Aorta (tissue), 5 donors: ENCODE measurements at places on chromosomes 2 and 18.

DNA sequence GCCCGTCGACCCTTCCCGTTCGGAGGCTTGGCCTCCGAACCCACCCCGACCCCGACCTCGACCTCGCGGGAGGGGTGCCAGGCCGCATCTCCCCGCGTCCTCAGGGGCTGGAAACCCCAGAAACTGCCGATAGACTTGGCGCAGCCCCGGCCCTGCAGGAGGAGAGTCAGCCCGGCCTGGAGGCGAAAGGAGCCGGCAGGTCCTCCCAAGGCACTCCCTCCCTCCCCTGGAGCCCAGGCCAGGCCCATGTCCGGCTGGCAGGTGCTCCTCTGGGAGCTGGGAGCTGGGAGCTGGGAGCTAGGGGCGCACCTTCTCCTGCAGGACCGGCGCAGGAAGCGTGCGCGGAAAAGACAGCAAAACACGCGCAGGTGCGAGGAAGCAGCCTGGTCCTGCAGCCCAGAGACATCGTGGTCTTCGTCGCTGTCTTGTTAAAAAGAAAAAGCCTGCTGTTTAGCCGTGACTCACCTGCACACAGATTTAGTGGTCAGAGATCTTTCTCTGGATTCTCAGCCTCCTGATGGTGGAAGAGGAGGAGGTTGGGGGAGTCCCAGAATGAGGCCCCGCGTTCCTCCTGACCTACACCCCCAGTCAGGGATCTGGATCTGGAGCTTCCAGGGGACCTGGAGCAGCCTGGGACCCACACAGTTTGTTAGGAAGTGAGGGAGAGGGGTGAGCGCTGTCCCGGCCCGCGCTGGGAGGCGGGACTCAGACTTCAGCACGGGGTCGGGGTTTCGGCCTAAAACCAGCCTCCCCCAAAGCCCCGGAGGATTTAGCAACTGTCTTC is 660 bp upstream of the MBP start:
- DNase-seq, result no peak

DNA sequence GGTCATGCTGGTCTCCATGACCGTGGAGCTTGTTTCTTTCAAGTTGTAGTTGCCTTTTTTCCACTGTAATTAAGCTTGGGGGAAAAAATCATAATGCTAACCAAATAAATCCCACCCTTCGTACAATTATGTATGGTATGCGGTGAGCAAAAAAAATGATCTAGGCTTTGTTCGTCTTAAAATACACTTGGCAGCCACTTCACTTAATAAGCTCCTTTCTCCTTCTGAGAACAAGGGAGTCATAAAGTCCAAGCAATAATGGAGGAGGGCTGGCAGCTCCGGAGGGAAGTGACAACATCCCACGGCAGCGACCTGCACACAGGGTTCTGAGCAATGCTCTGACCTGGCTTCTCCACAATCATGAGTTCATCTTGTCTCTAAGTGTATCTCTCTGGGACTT is 91.2 kb upstream of the KLHL29 start:
- no peak for DNase-seq

GRCh38 chr2:200146501-200146900 is 160.0 kb upstream of the SPATS2L start:
- no peak for DNase-seq

GRCh38 chr2:30287857-30288513 is 56.7 kb downstream of the LBH start:
- DNase-seq, result no peak

DNA sequence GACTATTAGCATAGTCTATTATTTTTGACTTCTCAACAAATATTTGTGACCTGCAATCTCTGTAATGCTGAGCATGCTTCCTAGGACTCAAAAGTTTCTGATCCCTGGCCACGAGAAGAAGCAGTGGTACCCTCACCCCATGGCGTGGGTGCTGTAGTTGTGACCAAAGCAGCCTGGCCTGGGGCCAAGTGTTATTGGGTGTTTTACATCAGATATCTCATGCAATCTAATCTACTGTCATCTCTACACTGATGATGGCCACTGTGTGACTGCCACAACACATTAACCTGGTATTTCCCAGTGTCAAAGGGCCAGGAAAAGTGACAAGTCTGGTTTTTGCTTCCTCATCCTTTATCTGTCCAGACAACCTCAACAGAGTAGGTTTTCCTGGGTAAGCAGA is 80.8 kb upstream of the WIPF1 start:
- no peak for DNase-seq

DNA sequence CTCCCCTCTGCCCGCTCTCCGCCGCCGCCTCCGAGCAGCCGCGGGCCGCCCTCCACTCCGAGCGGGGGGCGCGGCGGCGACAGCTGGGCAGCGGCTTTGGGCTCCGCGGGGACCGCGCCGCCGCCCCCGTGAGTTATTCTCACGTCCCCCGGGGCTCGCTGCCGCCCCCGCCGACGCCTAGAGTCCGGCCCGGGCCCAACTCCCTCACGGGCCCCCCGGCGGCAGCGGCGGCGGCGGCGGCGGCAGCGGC is 645 bp downstream of the MIB1 start:
- no peak for DNase-seq

- no peak for DNase-seq
Observed at GRCh38 chr2:145897151-145897550, 1377.2 kb upstream of the ZEB2 start.

GRCh38 chr2:4674007-4674406 is 970.6 kb downstream of the DCDC2C start:
- DNase-seq, result no peak

- DNase-seq, result no peak
Observed at GRCh38 chr2:85353876-85354285, 447 bp downstream of the RETSAT start.

DNA sequence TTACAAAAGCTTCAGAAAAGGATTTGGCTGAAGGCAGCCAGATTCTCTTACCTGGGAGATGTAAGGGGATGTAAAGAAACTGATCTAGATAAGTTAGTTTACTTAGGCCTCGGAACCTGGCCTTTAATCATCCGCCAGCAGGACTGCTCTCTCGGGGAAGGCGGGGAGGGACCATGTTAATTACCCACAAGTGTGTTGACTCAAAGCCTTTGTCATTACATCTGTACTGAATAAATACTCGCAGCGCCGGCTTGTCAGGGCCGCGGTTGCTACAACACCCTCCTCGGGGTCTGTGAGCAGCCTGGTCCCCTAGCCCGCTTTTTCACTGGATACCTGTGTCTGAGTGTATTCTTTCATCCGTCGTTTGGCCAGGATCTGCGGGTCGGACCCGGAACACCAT is 6.7 kb downstream of the CHMP3 start:
- no peak for DNase-seq

- peak; percentile 84 for DNase-seq
Observed at GRCh38 chr2:74515981-74516633, 1.9 kb downstream of the TLX2 start.

- no peak for DNase-seq
Observed at GRCh38 chr2:29731948-29732347, 189.4 kb downstream of the ALK start.

- DNase-seq, result no peak
Observed at GRCh38 chr18:73626859-73627258, 520.8 kb downstream of the FBXO15 start.

DNA sequence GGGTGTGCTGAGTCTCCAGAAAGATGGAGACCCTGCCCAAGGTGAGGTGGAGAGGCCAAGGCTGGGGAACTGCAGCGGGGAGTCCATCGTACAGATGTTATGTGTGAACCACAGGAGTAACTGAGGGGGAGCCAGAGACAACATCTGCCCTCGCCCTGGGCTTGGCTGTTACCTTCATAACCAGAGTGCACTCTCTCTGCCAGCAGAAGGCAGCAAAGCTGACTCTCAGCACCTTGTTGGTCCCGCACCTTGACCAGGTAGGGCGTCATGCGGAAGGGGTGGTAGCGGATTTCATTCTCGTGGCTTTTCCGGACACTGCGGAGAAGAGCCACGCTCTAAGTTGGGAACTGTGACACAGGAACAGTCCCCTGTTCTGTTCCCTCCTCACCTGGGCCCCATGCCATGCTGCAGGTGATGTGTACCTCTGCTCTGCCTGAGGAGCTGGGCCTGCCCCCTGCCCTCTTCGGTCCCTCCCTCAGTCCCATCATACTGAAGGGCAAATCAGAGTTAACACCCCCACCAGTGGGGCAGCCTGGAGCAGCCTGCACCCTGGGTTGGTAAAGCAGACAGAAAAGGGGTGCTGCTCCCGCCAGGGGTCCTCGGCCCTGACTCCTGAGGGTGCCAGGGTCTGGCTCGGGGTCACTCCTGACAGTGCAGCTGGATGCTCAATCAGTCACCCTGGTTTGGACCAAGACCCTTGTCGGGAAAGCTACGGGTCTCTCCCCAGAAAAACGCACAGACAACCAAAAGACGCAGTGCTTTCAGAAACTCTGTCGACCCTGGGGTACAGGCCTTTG is 20.3 kb downstream of the PER2 start:
- DNase-seq, result peak; percentile 24

DNA sequence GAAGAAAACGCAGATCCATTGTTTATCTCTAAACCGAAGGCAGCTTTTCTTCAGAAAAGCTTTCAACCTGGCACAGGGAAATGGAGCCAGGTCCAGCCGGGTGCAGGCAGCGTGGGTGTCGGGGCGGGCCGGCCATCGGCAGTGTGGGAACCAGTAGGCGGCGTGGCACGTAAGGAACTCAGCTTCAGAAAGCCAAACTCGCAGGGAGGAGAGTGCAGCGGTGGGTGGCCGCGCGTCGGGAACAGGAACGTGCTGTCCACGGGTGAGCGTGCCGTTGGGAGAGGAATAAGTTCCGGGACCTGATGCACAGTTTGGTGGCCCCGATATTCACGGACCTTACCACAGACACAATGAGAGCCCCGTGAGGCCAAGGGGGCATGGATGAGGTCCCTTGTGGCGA is 270.4 kb downstream of the TWIST2 start:
- no peak for DNase-seq

GRCh38 chr18:634551-635045 is 22.9 kb upstream of the TYMS start:
- no peak for DNase-seq

DNA sequence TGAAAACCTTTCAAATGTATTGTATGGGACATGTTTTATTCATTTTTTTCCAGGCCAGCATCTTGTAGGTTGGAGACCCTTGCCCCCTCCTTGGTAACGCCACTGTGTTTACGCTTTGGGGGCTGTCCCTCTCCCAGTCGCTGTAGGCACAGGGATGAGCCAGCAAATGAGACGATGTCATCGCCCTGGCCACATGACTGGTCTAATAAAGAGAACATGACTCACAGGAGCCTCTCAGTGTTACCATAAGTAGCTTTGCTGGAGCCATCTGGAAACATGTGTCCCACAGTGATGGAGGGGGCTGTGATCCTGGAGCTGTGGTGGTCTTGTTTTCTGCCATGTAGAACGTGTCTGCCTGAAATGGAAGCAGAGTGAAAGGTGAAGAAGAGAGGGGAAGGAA is 78.9 kb downstream of the CD8B2 start:
- peak; percentile 76 for DNase-seq

GRCh38 chr2:58140508-58141072 is 94.0 kb downstream of the VRK2 start:
- DNase-seq, result no peak

GRCh38 chr2:64825831-64826491 is 163.2 kb upstream of the SLC1A4 start:
- DNase-seq, result no peak

DNA sequence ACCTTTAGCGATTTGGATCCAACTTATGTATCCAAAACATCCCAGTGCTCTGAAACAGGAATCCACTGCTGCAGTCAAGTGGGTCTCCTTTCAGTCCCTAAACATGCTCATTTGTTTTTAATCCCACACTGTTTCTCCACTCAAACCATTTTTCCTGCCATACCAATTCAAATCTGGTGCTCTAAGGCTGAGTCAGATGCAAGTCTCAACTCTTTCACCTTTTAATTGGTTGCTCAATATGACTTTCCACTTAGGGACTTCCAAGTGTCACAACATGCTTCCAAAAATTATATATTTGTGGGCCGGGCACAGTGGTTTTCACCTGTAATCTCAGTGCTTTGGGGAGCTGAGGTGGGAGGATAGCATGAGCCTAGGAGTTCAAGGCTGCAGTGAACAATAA is 113.4 kb upstream of the TANK start:
- DNase-seq, result no peak

GRCh38 chr2:40471866-40472265 is 20.0 kb upstream of the SLC8A1 start:
- DNase-seq, result no peak

DNA sequence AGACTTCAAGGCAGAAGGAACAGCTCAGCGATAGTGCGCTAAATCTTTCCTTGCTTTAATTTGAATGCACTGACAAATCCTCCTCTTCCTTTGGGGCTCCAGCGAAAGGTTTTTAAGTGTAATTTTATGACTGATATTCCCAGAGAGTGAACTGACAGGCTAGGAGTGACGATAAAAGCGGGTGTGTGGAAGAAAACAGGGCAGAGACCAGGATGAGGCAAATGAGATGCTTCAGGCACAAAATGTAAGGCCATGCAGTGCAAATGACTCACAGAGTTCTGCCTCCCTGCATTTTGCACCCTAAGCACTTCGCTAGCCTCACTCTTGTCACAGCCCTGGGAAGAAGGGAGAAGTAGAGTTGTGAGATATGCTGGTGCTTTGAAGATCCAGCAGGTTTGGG is 14.7 kb downstream of the KLHL23 start:
- DNase-seq, result no peak

DNA sequence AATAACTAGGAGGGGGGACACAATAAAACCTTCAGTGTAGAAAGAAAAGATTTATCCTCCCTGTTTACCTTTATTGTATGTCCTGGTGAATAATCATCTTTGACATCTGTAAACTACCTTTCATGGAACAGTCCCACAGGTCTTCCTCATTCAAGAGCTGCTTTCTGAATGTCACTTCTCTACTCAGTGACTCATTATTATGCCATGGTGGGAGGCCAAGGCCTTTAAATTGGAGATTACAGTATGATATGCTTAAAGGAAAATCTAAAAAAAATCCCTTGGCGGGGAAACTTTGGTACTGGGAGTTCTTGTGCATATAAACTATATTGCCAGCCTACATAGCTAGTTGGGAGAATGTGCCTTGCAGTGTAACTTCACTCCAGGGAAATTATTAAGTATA is 713.0 kb downstream of the TDRD15 start:
- DNase-seq, result no peak

DNA sequence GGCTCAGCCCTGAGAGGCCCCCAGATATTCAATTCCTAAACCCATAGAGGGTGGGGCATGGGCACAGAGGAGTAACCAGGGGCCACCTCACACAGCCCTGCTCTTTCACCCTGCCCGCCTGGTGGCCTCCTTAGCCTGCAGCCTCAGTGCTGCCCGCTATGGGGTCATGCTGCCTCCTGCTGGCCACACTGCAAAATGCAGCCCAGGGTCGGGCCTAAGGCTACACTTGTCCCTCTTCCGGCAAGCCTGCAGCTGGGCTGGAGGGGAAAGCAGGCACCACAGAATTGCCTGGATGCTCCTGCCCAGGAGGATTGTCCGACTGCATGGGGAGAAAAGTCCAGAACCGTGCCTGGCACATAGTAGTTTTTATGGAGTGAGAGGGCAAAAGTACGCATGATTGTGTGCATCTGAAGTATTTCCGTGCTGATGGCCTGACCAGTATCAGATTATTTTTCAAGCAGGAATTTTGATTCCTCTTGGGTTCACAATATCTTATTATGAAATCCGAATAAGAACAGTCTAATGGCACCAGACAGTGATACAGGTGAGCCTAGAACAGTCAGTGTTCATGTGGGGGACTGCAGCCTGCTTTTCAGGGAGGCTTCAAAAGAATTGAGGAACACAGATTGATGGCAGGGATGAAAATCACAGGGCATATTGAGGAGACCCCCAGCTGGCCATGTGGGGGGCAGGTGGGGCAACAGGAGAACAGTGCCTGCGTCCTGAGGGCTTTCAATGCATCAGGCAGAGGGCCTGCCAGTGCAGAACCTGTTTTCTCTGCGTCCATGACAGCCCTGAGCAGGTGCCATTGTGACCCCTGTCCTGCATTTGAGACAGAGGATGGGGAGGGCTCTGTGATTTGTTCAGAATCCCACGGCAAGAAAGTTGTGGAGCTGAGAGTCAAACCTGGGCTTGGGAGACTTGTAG is 51.2 kb upstream of the ALPP start:
- peak; percentile 90 for DNase-seq
